ENCODE measurements at places on chromosomes 3 and 15.

GRCh38 chr3:53234130-53234840, 21.5 kb downstream of the TKT start:
- DNase-seq: no peak

GRCh38 chr15:95872366-95872771, 458.1 kb upstream of the NR2F2 start:
- no peak for DNase-seq

GRCh38 chr3:197372047-197372661, 73.7 kb upstream of the DLG1 start:
- DNase-seq: no peak

DNA sequence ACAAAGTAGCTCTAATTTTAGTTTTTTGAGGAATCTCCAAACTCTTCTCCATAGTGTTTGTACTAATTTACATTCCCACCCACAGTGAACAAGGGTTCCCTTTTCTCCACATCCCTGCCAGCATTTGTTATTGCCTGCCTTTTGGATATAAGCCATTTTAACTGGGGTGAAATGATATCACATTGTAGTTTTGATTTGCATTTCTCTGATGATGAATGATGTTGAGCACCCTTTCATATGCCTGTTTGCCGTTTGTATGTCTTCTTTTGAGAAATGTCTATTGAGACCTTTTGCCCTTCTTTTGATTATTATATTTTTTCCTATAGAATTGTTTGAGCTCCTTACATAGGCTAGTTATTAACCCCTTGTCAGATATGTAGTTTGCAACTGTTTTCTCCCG, 239.9 kb upstream of the TPM1 start:
- no peak for DNase-seq

GRCh38 chr3:194087995-194088855, 47.7 kb upstream of the HES1 start:
- DNase-seq: no peak

DNA sequence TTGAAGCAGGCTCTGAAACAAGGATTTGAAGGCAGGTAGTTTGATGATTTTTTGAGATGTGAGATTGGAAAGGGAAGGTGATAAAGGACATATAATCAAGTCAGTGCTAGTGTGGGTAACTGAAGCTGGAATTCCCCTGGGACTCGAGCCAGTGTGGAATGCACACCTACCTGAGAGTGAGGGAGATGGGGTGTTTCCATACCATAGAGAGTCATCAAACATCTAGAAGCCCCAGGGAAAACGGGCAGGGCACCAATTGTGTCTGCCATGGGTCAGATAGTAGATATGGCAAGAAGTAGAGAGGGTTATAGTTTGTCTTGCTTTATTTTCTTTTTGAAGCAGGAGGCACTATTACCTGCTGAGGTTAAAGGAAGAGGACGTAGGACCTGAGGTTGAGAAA, 120.0 kb downstream of the SSR3 start:
- no peak for DNase-seq

- DNase-seq: no peak
Measured at GRCh38 chr15:66905954-66906353, 159.4 kb upstream of the SMAD3 start.

GRCh38 chr3:47362701-47363100, 18.1 kb upstream of the PTPN23 start:
- no peak for DNase-seq

GRCh38 chr15:41792000-41792637, 17.8 kb downstream of the MAPKBP1 start:
- DNase-seq: no peak

DNA sequence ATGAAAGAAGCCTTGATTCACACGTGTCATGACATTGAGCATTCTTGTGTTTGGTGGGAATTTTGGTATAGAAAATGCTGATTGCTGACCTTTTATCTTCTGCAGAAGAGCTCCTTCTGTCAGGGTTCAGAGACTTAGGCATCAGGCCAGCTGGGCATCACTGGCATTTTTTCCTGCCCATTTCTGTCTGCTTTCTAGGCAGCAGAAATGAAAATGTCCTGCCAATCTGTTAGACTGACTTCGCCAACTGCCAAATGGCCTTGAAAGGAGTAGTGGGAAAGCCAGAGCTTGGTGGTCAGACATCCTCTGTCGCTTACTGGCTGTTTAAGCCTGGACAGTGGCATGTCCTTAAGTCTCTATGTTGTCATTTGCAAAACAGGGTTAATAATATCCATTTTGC, 57.4 kb downstream of the EEFSEC start:
- DNase-seq: no peak

DNA sequence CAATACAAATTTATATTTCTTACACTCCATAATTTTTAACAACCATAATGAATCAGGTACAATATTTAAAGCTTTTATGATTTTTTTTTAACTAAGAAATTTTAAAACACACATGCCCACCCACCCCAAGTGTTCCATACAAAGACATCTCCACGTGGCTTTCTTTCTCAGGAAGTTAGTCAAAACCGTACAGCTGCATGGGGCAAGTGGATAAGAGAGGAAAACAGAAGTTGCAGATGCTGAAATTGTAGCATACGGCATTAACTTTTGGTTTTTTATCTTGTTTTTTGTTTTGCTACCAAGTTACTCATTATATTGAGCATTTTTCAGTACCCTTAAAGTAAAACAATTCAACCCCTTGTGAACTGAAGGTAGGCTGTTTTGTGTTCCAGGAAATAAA, 14.8 kb downstream of the GNB4 start:
- DNase-seq: no peak

GRCh38 chr3:1783995-1784394, 314.7 kb upstream of the CNTN4 start:
- no peak for DNase-seq

DNA sequence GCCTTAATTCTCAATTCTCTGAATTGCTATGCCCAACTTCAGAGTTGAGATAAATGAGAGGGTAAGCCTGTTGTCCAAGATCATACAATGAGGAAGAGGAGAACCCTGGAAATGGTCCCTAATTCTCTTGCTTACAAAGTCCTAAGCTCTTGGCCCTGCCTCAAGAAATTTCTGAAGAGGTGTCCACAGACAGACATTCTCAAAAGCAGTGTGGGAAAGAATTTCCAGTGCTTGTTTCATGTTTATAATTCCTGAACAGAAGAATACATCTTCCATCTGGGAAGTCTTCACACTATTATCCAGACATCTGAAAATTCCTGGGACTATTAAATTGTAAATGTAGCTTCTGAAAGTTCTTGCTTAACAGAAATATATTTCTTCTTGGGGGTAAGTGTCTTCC, 166.8 kb upstream of the LRTM1 start:
- no peak for DNase-seq

- DNase-seq: no peak
Measured at GRCh38 chr3:127990461-127990860, 61.8 kb upstream of the SEC61A1 start.

GRCh38 chr3:161069511-161070251, 35.5 kb downstream of the B3GALNT1 start:
- no peak for DNase-seq

DNA sequence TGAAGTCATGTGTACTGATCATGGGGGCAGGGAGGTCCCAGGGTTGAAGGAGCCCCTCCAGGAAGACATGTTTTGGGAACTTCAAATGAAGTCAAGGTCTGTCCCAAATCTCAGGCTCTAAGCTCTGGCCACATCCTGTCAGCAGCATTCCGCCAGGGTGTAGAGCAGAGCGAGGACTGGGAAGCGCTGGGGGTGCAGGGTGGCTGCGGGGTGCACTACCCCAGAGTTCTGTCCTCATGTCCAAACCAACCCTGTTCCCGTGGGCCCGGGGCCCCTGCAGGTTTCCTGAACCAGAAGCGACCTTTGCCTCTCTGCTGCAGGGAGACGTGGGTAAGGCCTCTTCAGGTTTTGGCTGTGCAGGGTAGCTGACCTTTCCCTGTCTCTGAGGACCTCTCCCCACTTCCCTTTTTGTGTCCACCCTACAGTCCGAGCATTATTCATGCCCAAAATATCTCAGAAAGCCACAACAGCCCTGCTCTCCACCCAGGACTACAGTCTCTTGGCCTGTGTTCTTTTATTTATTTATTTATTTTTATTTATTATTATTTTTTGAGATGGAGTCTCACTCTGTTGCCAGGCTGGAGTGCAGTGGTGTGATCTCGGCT, 26.6 kb upstream of the FLNB start:
- DNase-seq: no peak

DNA sequence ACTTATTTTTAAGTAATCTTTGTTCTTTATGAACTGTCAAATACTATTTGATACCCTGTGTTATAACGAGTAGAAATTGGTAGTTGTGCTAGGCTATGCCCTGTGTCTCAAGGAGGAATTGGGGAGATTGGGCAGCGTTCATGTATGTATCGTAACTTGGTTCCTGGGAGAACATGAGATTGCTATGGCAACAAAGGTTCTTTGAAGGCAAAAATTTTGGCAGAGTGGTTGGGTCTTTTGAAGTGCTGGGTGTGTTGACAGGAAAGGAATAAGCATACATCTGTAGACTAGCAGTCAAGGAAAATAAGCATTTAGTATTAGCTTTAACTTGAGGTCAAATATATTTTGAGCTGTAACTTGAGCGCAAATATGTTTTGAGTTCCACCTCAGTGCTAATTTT, 45.3 kb downstream of the TCF12 start:
- DNase-seq: no peak

DNA sequence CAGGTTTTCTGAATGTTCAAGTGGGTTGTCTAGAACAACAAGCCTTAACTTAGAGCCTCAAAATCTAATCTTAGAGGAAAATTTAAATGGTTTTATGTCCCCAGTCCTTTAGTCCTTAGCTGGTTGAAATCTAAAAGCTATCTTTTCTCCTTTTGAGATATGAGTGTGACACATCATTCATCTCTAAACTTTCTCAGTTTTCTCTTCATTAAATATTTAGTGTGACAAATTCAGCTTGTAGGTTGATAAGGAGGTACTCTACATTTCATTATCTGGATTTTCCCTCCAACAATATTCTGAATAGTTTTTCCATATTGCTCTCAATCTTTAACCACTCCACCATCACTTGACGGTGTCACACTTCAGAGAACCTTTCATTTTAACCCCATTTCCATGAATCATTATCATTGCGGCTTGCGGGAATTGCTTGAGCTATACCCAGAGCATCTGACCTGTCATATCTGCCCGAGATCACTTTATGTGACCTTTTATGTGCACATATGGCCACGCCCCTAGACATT, 16.1 kb upstream of the ATP8B4 start:
- DNase-seq: no peak

- no peak for DNase-seq
Measured at GRCh38 chr3:119560160-119560559, 746 bp upstream of the CD80 start.

GRCh38 chr15:77589839-77590238, 42.9 kb downstream of the LINGO1 start:
- no peak for DNase-seq

- no peak for DNase-seq
Measured at GRCh38 chr3:114454551-114455251, 160.9 kb downstream of the TIGIT start.

DNA sequence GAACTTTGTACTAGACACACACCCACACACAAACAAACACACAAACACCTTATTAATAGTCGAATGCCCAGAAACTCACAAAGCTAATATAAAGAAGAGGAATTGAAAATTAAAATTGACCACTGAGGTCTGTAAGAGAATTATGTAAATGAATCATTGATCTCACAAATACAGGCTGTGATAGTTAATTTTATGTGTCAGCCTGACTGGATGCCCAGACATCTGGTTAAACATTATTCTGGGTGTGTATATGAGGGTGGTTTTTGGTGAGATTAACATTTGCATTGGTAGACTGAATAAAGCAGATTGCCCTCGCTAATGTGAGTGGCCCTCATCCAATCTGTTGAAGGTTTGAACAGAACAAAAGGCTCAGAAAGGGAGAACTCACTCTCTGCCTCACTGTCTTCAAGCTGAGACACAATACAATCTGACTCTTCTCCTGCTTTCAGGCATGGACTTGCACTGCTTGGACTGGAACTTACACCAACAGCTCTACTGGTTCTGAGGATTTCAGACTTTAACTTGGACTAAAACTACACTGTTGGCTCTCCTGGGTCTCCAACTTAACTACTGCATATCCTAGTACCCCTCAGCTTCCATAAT, 199.4 kb upstream of the TTC14 start:
- no peak for DNase-seq

DNA sequence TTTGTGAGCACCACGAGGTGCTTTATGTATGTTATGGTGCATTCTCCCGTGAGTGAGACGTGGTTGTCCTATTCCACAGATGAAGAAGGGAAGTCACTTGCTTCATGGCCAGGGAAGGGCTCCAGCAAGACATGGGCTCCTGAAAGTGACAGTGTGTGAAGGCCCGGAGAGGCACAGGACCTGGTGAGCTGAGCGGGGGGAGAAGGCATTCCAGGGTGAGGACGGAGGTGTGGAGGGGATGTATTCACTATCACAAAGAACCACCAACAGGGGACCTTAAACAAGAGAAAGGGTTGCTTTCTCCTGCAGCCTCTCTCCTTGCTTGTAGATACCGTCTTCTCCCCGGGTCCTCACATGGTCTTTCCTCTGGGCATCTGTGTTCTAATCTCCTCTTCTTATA, 139.1 kb downstream of the FBLN2 start:
- no peak for DNase-seq

GRCh38 chr15:75591655-75592364, 12.7 kb upstream of the PTPN9 start:
- no peak for DNase-seq

DNA sequence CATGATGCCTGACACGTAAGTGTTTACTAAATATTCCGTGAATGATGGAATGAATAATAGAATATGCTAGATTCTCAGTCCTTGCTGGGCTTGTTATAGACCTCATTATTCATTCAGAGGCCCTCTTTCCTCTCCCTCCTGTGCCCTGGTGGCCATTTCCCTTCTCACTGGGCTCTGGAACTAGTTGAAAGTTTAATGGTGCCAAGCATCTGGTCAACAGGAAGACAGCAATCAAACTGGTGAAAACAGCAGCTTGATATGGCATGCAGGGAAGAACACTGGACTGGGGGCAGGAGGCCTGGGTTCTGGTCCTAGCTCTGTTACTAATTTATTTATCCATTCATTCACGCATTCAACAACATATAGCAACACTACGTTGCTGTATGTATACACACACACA, 3.7 kb upstream of the APOD start:
- no peak for DNase-seq

DNA sequence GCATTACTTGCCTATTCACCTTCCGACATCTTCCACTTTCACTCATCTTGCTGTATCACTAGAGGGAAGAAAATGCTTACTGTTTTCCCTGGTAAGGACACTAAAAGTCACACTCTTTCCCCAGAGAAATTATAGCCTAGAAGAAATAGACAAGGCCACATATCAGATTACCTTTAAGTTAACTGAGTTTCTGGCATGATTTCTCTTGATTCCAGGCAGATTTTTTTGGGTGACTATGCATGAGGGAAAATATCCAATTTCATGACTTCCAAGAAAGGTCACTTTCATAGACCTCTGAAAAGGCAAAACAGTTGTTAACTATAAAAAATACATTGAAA, 30.3 kb downstream of the TCF12 start:
- no peak for DNase-seq

Data from stimulated activated CD8-positive, alpha-beta memory T cell treated with anti-CD3 and anti-CD28 coated beads, Interleukin-2, amount 100 ng/mL, for 1 hour (primary cell).